ENCODE measurements at places on chromosomes 13 and 19.

- DNase-seq = no peak
Measured at GRCh38 chr19:4318460-4318859, 14.1 kb downstream of the FSD1 start.

- no peak for DNase-seq
Measured at GRCh38 chr19:57244513-57244912, 4.1 kb downstream of the ZNF805 start.

DNA sequence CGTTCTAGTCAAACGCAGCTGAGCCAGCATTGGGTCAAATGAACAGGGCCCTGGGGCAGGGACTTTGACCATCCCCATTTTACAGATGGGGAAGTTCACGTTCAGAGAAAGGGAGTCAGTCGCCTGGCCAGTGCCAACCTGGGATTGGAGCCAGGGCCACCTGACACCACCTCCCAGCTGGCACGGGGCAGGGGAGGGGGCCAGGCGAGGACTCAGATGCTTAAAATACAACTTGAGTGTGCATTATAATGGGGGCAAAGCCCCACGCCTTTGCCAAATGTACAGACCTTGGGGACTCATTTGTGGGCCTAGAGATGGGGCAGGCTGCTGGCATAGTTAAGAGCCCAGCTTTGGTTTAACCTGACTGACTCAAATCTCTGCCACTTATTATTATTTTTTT, 14.6 kb downstream of the PRR12 start:
- no peak for DNase-seq

DNA sequence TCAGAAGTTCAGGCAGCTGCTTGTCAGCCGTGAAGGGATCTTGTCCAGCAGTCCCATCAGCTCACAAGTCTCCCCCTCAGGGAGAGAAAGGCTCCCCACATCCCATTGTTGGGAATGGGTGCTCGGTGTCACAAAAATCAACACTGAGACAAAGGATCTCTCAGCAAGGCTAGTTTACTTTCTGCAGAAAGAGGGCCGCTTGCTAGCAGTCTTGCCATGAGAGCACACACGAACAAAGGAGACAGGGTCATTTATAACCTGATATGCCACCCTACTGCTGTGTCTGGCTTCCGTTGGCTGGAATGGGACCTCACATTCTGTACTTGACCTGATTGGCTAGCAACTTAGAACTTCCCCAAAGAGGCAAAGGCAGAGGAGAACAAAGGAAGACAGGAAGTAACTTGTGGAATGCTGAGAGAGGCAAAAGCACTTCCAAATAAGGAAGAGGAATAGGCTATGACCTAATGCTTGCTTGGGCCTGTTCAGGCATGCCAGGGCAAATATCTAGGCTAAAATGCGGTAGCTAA, 8.7 kb upstream of the IGFL3 start:
- DNase-seq = peak; percentile 6

- peak; percentile 53 for DNase-seq
Measured at GRCh38 chr19:51514866-51515481, 13.4 kb upstream of the SIGLEC12 start.

- no peak for DNase-seq
Measured at GRCh38 chr19:30547246-30547645, 175.1 kb downstream of the ZNF536 start.

GRCh38 chr19:56692206-56692895, 20.8 kb upstream of the ZNF835 start:
- DNase-seq = no peak

GRCh38 chr19:20791806-20792205, 15.7 kb downstream of the ZNF66 start:
- no peak for DNase-seq

- DNase-seq = no peak
Measured at GRCh38 chr13:34174671-34175145, 356.8 kb downstream of the RFC3 start.

GRCh38 chr19:13996928-13997630, 9.0 kb downstream of the RFX1 start:
- no peak for DNase-seq

- DNase-seq = peak; percentile 50
Measured at GRCh38 chr19:4172861-4173473, 9.4 kb downstream of the SIRT6 start.

DNA sequence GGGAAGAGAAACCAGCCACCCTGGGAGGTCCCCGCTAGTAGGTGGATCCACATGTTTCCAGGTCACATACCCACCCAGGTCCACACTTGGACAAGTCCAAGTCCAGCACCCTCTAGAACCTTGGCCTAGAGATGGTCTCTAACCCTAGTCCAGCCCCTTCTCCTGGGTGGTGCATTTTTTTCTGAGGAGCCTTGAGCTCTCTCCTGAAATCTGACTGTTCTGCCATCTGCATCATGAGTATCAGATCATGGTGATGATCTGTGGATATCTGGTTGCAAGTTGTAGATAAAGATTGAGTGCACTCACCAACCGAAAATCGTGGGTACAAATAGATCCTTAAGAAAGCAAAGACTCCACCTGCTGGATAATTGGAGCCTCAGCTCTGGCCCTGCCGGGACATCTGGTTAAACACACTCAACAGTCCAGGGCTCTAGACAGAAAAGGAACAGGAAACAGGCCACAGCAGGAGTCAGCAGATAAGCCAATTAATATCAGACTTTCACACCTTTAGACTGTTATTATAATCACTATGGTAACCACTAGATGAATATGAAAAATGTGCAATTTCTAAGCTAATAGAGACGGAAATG, 41.1 kb downstream of the GPR12 start:
- DNase-seq = no peak

GRCh38 chr19:4977299-4978174, 8.6 kb downstream of the KDM4B start:
- DNase-seq = peak; percentile 92

GRCh38 chr19:6429419-6430221, 3.9 kb downstream of the SLC25A41 start:
- no peak for DNase-seq

GRCh38 chr13:83906240-83906820, 24.1 kb upstream of the SLITRK1 start:
- no peak for DNase-seq

DNA sequence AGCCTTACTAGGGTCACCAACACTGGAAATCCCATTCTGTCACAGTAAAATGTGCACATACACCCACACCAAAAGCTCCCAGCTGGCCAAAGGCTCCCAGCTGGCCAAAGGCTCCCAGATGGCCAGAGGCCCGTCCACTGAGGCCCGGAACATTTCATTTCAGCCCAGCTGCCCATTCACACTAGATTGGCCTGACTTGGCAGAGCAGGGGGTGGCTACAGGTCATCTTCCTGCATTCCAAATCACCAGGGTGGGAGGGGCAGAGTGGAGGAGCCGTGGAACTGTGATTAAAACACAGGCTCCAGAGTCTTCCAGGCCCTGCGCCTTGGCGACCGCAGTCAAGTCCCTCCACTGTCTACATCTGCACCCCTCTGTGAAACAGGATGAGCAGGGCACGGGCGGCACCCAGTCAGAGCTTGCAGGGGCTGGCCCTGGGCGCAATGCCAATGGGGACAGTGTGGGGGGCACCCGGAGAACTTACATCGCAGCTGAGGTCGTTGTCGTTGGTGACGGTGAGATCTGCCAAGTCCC, 10.1 kb upstream of the PRKD2 start:
- no peak for DNase-seq

GRCh38 chr19:5553892-5554291, 13.9 kb downstream of the TINCR start:
- DNase-seq = no peak

DNA sequence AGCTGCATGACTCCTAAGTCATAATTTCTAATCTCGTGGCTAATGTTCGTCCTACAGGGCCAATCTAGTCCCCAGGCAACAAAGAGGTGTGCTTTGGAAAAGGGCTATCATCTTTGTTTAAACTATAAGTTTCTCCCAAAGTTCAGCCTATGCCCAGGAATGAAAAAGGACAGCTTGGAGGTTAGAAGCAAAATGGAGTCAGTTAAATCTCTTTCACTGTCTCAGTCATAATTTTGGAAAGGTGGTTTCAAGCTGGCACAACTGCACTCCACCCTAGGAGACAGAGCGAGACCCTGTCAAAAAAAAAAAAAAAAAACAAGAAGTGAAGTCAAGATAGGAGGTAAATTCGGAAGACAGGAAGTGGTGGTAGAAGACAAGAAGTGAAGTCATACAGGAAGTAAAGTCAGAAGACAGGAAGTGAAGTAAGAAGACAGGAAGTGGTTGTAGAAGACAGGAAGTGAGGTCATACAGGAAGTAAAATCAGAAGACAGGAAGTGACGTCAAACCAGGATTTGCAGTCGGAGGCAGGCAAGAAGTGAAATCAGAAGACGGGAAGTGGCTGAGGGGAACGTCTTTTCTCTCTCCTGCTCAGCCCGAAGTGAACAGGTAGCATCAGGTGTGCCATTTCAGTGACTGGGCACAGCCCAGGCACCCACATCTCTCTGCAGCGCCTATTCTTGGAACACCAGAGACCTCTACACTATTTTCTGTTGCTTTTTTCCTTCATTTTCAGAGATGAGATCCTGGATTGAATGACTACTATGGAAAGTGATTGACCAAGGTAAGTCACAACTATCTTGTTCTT, 32.2 kb downstream of the GP6 start:
- no peak for DNase-seq

DNA sequence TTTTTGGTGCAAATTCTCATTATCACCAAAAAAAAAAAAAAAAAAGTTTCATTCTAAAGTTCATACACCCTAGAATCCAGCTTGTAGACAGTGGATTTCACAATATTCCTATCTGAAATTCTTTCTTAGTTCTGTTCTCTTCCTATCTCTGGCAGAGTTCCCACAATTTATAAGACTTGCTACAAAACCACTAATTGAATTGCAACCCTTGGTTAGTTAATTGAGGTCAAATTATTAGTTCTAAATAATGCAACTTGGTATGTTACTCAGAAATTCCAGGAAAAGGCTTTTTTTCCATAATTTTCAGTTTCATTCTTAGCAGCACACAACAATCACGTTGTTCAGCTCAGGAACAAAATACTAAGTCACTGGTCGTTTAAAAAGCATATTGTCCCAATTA, 58.5 kb downstream of the SPATA13 start:
- no peak for DNase-seq

- no peak for DNase-seq
Measured at GRCh38 chr19:18946918-18947317, 5.9 kb upstream of the HOMER3 start.

GRCh38 chr13:51781246-51782022, 22.5 kb downstream of the DHRS12 start:
- no peak for DNase-seq

DNA sequence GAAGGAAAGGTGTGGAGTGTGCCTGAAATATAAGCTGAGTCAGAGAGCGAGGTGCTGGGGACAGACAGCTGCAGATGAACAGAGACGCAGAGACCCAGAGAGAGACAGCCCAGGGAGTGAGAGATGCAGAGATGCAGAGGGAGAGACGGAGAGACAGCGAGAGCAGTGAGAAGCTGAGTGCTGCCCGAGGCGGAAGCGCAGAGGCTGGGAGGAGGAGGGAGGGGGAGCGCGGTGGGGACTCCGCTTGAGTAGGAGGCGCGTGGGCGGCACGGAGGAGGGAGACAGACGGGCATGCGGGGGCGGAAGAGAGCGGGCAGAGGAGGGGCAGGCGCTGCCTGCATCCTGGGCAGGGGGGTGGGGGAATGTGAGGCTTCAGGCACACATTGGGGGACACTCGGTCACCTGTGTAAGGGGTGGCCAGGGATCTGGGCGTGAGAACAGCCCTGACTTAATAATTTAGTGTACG, 25.7 kb downstream of the SLC8A2 start:
- DNase-seq = peak; percentile 60

DNA sequence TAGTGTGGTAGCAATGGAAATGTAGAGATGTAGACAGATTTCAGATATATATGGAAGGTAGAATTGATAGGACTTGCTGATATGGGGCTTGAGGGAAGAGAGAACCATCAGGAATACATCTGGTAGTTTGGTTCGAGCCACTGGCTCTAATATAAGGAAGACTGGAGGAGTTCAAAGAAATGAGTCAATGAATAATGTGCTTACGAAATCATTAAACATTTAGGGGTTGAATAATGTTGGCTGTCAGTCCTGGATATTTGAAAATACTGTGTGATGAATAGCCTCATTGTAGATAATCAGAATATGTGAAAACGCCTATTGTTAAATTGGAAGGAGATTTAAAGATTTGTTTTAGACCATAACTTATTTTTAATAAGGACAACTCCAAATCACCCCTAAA, 21.6 kb downstream of the SGCG start:
- no peak for DNase-seq

DNA sequence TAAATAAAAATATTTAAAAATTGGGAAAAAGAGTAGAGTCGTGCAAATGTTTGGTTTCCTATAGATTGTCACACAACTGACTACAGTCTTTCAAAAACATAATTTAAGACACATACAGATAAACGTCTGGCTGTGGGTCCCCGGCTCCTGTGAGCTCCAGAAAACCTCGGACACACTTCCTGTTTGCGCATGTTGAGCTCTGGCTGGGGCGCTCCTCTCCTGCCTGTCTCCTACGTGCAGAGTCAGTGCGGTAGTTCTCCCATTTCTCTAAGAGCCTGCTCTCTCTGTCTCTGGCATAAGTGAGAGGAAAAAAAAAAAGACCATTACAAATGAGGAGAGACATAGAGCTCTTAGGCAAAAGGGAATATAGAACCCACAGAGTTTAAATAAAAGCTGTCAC, 128.2 kb upstream of the OBI1 start:
- no peak for DNase-seq

DNA sequence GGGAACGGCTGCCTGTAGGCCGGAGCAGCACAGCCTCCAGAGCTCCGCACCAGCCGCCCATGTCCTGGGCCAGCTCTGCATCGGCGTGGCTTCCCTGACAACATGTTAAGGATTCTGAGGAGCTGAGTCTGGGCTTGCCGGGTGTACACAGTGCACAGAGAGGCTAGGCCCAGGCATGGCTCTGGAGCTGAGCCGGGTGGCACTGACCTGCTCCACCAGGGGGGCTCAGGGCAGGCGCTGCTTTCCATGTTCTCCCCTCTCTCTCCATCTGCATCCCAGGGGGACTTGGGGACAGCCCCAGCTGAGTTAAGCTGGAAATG, 31.6 kb downstream of the AP1M1 start:
- no peak for DNase-seq

DNA sequence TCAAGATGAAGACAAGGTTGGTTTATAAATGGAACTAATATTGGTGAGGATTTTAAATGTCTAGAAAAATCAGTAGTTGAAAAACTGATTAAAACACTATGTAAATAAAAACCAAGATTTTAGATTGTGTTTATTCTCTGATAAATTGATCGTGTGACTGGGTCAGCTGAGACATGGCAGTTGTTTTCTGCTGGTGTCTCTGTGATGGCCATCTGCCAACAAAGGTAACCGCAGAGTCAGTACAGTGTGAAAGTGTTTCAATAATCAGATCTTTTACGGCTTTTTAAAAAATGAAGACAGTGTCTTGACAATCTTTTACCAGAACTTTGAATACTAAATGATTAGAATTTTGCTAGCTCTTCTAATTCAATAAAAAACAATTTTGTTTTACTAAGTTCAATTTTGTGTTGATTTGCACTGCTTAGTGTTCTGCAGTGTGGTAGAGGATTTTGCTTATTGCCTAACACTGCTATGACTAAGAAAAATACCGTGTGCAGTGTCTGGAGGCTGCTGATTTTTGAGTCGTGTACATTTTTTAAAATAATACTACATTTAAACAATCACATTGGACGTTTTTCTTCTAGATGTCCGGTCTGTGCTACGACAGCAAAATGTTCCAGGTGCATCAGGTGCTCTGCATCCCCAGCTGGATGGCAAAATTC, 32.7 kb upstream of the GPR183 start:
- DNase-seq = peak; percentile 28

Measured in hepatic stellate cell (primary cell).